ENCODE measurements at places on chromosomes 6 and 20.

- DNase-seq, result no peak
Observed at GRCh38 chr6:14288910-14289309, 171.3 kb downstream of the CD83 start.

- DNase-seq, result no peak
Observed at GRCh38 chr20:11540558-11540957, 377.1 kb upstream of the BTBD3 start.

- no peak for DNase-seq
Observed at GRCh38 chr6:7728855-7729590, 3.1 kb downstream of the BMP6 start.

DNA sequence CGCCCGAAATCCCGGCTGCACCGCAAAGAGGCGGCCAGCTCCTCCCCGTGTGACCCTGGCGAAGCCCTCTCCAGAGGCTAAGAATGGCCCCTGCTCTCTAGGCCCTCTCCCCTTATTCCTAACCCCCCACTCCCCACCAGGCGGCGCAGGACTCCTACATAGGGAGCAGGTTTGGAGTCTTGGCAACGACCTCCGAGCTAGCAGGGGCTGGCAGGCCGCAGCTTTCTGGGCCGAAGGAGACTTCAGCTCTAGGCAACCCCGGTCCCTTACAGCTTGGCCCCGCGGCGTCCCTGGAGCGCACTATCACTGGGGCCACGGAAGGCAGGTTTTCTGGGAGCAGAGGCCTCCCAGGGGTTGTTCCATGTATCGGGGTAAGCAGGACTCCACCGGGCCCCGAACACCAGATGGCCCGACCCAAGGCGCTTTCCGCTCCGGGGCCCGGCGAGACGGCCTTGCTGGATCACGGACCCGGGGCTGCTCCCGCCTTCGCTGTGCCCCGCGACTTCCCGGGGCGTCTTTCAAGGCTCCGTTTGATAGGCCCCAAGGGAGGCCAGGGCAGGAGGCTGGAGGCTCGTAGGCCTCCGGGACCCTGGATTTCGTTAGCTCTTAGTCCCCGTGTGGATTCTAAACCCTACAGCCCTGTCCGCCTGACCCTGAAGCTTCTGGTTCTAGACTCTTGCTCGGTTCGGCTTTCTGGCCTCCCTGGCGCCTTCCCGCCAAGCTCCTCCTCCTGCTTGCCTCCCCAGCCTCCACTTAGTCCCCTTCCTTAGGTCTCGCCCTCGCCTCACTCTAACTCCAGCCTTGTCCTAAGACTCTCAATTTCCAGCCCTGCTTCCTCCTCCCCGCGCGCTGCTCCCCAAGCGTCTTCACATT is 1.9 kb downstream of the SLC32A1 start:
- no peak for DNase-seq

DNA sequence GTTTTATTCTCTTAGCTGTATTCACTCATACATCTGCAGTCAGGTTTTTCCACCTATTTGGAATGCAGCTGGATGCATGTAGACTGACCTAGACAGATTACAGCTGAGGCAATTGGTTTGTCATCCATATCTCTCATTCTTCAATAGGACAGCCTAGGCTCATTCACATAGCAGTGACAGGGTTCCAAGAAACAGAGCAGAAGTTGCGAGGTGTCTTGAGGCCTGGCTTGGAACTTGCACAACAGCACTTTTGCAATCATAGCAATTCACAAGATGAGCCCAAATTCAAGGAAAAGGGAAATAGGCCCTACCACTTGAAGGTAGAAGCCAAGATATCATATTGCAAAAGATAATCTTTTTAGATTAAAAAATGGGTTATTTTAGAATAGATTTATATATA is 508.9 kb upstream of the JAG1 start:
- no peak for DNase-seq

- no peak for DNase-seq
Observed at GRCh38 chr6:84449220-84449619, 221.8 kb upstream of the CEP162 start.

DNA sequence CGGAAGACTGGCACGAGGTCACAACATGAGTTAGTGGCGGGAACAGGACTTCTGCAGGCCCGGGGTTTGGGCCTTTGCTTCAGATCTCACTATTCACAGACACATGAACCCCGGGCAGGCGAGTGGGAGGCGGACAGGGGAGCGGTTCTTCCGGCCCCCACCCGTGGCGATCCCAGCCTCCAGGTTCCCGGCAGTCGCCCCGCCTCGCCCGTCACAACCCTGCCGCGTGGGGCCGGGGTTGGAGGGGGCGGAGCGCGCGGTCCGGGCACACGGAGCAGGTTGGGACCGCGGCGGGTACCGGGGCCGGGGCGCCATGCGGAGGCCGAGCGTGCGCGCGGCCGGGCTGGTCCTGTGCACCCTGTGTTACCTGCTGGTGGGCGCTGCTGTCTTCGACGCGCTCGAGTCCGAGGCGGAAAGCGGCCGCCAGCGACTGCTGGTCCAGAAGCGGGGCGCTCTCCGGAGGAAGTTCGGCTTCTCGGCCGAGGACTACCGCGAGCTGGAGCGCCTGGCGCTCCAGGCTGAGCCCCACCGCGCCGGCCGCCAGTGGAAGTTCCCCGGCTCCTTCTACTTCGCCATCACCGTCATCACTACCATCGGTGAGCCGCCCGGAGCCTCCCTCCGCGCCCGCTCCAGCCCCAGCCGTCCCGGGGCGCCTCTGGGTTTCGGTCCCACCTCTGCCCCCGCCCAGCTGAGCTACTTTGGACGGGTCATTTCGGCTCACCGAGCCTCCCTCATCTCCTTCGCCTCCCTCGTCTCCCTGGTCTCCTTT is at the start of gene KCNK15:
Gene KCNK15 (plus strand): TSS at position 268 of the 769 bp plus-strand sequence. CDS start 46 bp downstream, at position 314.
- DNase-seq, result no peak

DNA sequence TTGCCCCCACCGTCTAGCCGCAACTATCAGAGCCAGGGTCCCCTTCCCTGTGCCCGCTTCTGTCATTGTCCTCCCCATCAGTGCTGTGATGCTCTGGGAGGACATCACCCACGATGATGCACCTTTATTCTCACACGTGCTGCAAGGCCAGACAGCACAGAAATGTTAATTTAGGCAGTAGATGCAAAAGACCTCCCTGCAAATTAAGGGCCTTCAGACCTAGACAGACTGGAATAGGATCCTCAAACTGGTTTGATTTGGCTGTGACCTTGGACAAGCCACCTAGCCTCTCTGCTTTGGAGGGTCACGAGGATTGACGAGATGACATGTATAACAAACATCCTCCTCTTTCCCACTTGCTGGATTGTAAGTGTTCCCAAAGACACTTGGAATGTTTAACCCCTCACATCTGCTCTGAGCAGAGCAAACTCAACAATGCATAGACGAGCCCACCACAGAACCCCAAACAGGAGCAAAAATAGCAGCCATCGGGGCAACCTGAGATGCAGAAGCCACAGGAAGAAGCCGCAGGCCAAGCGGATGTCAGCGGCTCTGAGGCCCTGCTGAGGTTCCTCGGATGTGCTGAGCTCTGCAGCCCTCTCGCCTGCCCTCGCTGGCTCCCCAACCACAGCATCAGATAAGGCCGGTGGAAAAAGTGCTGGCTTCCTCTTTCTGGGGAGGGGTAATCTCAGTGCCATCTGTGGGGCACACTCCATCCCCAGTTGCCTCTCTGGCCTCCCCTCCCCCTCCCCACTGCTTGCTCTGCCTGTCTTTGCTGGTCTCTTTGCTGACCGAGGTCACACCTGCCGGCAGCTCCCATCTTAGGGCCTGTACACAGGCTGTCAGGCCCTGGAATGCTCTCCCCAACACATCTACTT is 35.3 kb downstream of the TOX2 start:
- peak; percentile 95 for DNase-seq

DNA sequence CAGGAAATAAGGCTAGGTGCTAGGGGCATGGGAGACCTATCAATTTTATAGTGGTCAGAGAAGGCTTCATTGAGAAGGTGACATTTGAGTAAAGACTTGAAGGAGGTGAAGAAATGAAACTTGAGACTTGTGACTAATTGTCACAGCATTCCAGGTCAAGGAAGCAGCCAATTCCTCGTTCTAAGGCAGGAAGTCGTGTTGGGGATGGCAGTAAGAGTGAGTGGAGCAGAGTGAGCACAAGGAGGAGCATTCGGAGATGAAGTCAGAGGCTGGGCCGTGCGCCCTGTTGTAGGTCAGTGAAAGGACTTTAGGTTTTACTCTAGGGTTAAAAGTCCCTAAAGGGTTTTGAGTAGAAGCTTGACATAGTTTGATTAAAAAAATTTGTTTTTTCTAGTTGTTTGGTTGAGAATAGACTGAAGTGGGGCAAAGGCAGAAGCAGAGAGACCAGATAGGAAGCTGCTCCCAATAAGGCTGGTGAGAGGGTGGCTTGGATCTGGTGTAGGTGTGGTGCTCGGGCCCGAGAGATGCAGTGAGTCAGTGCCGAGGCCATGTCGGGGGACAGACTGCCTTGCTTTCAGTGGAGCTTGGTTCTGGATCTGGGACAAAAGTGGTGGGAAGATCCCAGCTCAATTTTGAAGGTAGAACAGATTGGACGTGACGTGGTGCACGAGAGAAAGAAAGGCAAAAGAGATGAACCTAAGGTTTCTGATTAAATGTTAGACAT is 2.6 kb upstream of the RSPH3 start:
- no peak for DNase-seq

DNA sequence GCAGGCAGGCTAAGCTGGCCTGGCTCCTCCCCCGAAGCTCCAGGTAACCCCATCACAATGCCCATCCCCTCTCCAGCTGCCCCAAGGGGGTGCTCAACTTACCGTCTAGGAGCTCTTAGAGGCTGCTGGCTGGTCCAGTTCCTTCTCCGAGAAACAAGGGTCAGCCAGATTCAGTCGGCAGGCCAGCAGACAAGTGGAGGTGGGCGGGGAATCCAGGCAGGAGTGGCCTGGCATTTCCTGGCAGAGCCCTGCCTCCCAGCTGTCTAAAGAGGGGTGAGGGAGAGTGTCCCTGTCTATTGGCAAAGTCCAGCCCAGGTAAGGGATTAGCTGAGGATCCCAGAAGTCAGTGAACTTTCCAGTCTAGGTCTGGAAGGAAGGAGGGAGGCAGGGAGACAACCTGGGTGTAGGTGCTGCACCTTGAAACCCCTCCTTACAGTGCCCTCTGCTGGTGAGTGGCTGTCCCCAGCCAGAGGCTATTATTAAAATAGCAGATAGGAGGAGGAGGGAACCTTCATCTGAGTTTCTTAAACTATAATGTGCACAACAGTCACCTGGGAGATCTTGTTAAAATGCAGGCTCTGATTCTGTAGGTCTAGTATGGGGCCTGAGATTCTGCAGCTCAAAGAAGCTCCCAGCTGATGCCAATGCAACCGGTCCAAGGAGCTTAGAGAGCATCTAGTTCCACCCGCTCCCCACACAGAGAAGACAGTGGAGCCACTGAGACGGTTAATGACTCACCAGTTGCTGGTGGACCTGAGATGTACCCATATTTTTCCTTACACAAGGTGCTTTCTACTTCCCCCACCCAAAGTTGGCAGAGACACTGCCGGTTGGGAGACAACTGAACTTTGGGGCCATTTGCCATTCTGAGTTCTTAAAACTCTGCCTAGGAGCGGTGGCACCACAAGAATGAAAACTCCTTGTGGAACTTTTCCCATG is at the start of gene UNC5CL:
Gene UNC5CL (minus strand): TSS at position 162 of the 939 bp plus-strand sequence. CDS start 4,147 bp downstream, outside the sequence.
- peak; percentile 32 for DNase-seq

DNA sequence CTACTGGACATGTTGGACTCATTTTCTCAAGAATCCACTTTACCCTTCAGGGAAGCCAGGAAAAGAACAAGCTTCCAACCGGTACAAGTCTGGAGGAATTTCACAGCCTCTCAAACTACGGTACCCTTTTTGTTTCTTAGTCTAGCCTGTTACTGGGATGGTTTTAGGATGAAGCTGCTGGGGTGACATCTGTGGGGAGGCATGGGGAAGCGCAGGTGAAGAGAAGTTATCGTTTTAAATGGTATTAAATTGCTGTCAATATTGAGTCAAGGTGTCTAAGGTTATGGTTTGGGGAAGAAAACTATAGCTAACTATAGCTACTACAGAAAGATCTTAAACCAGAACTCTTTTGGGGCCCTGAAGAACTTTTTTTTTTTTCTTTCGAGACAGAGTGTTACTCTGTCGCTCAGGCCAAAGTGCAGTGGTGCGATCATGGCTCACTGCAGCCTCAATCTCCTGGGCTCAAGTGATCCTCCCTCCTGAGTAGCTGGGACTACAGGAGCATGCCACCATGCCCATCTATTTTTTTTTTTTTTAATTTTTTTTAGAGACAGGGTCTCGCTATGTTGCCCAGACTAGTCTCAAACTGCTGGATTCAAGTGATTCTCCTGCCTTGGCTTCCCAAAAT is 128.7 kb downstream of the RIN2 start:
- DNase-seq, result no peak

- no peak for DNase-seq
Observed at GRCh38 chr6:75094614-75095200, 111.1 kb downstream of the COL12A1 start.

DNA sequence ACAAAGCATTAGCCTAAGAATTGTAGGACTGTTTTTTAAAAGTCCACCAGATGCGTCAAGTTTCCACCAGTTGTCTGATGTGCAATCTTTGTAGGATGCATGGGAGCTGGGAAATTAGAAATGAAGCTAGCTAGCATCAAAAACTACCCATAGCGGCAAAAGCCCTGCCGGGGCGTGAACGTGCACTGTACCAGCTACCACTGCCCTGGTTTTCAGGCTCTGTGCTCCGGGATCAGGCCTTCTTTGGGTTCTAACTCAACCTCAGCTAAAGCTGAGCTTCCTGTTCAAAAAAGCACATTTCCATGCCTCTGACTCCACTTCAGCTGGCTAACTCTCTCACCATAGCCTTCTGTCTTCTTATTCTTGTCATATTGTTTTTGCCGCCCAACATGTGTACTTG is 26.9 kb upstream of the FUCA2 start:
- DNase-seq, result no peak

DNA sequence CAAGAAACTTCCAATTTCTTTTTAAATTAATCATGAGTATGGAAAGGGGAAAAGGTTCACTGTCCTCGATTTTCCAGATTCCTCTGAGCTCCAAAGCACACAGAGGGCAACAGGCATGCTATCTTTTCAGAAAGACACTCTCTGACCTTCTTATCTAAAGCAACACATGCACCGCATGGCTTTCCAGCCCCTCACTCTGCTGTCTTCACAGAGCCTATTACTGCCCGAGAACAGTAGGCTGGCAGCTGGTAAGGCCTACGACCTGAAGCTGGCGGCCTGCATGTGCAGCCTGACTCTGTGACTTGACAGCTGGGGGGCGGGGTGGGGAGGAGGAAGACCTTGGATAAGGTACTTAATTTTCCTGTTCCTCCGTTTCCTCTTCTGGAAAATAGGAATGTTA is 86.3 kb downstream of the ELOVL4 start:
- no peak for DNase-seq

DNA sequence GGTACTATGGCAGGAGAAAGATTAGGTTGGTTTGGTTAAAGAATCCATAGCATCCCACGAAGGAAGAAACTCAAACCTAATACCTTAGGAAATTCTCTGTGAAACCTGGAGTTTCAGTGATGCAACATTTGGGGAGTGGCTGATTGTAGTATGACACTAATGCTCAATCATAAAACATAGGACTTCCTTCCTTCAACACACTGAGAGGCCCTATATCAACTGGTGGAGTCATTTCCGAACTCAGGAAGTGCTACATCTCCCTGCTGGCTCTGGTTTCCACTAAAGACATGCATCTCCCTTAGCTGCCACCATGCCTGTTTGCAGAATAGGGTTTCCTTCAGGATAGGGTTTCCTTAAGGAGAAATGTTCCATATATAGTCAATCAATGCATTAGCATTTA is 5.2 kb upstream of the MANEA start:
- no peak for DNase-seq

- DNase-seq, result no peak
Observed at GRCh38 chr20:41510224-41510623, 108.0 kb downstream of the CHD6 start.
